ENCODE measurements at places on chromosomes 16 and 17.

GRCh38 chr17:47728214-47728877, 4.7 kb upstream of the TBX21 start:
- no peak for DNase-seq

GRCh38 chr17:82748756-82749155, 3.1 kb upstream of the TBCD start:
- no peak for DNase-seq

DNA sequence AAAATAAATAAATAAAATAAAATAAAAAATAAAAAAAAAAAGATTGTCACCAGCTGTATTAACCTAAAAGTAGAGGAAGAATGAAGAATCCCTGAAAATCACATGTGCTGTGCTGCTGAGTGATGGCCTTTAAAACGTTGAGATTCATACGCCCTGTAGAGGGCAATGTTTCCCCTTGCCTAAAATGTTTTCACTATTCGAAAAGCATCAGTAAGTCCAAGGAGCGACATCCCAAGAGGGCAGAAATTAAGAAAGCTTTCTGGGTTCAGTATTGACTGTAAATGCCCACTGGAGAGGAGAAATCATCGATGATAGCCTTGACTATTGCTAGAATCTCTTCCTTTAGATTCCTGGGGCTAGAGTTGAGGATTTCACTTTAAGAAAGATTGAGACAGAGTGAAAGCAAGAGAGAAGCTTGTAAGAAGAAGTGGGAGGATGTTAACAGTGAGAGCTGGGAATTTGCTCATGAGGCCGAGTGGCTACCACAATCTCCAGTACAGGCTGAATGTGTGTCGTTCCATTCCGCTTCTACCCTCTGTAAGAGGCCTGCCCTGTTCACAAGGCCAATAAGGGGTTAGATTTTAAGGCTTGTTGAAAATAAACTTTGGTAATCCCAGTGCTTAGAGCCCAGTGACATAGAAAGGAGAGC, 170.8 kb upstream of the FAM20A start:
- DNase-seq, result no peak

- DNase-seq, result no peak
These were observed 218.6 kb upstream of the CDH8 start for GRCh38 chr16:62254847-62255246.

DNA sequence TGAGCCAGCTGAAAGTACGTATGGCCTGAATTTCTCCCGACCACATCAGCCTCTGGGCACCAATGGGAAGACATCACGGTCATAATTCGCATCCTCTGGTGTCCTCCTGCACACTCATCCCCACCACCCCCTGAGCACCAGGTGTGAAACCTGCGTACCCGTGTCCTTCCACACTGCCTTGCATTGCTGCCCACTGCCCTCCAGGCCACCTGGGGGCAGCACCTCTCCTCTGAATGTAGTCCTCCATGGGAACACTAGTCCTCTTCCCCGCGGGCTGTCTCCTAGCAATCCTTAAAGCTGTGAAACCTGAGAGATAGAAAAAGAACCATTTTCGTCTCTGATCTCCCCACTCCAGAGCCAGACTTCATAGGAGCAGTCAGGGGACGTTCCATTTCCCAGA, 125.5 kb downstream of the ZNF18 start:
- no peak for DNase-seq

- no peak for DNase-seq
These were observed 178.5 kb upstream of the N4BP1 start for GRCh38 chr16:48788475-48788874.

- DNase-seq, result no peak
These were observed at the start of gene IFI35 for GRCh38 chr17:43006639-43007551. IFI35 (plus strand) TSS chr17:43006784; CDS start chr17:43006948, 164 bp downstream.

- DNase-seq, result no peak
These were observed 4.2 kb downstream of the CDR2 start for GRCh38 chr16:22370038-22370820.

- no peak for DNase-seq
These were observed 2.5 kb upstream of the AXIN1 start for GRCh38 chr16:354971-355461.

DNA sequence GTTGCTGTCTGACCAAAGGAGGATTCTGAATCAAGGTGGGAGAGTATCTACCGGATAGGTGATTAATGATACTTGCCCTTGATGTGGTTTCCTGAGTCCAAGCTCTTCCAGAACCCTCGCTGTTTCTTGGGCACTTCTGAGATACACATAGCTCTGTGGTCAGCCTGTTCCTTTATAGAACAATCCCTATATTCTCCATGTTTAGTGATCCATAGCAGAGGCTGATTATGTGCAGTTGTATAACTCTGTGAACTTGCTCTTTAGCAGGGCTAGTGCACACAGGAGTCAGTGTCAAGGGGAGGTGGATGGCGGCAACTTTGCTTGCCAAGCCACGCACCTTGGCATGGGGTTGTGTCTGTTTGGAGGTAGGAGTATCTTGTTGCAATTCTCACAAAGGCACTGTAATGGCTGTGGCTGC, 36.1 kb downstream of the ARL4D start:
- DNase-seq, result no peak

DNA sequence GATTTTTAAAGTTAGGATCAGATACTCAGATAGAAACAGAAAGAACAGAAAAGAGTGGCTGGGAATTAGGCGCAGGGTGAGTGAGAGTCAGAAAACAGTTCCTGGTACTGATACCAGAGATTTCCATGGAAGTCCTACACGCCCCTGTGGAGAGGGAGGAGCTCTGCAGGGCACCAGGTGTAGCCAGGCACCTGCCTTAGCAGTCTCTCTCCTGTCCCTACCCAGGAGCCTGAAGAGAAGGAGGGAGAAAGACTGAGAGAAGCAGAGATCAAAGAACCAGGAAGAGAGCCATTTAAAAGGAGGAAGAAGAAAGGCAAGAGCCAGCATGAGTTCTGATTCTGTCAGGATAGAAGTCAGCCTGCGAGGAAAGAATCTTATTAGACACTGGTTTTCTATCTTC, 65.0 kb downstream of the CBLN1 start:
- DNase-seq, result no peak

- no peak for DNase-seq
These were observed 57.8 kb upstream of the TEX2 start for GRCh38 chr17:64320613-64321553.

All from vagina (tissue), 2 donors.